ENCODE measurements at places on chromosomes 11 and 22.
A peak's percentile ranks its signal among the peaks of the same experiment; 100 is the strongest.

DNA sequence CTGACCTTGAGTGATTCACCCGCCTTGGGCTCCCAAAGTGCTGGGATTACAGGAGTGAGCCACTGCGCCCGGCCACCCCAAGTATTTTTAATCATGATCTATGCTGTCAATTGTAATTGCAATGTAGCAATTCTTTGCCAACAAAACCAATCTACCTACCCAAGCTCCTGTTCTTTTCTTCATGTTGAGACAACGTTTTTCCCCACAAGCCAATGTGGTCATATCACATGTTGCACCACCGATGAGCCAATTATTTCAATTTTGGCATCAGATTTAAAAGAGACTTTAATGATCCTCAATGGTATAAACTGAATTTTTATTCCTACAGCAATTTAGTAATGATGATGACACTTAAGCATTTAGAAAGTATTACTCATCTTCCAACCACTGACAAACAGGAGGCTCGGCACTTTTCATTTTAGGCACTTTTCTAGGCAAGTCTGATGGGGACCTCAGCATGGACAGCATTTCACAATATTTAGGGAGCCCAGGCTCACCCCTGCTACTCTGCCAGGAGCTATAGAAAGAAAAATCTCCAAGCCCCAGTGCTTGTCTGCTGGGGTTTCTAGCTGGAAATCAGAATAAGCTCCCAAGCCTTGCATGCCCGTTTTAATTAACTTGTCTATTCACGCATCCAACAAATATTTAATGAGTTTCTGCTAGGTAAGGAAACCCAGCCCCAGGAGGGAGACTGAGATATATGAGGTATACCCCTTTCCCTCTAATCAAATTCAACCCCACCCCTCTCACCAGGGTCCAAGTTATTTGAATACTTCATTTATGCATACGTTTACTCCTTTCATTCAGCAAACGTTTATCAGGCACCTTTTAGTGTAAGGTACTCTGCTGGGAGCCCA is 291.4 kb downstream of the ST3GAL4 start:
- DNase-seq, result no peak

DNA sequence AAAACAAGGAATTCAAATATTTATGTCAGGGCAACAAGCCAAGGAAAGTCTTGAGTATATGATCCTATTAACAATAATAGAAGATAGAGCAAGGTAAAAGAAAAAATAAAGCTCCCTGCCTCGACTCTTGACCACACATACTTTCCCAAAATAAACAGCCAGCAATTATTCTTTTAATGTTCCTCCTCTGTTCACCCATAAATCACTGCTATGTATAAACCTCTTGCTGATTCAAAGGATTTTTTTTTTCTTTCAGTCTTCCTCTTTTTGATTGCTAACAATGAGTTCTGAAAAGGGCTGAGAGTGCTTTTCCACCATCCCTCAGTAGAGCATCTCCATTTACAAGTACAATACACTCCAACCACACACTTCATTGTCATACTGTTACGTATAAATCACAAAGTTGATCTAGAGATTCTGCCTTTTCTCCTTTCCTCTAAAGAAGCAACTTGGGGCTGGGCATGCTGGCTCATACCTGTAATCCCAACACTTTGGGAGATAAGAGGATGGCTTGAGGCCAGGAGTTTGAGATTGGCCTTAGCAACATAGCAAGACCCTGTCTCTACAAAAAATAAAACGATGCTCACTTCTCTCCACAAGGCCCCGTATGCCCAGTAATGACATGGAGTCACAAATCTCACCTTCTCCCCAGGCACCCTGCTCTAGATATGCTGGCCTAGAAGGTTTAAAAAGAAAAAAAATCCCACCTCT is 24.0 kb downstream of the RAB30 start:
- DNase-seq, result no peak

DNA sequence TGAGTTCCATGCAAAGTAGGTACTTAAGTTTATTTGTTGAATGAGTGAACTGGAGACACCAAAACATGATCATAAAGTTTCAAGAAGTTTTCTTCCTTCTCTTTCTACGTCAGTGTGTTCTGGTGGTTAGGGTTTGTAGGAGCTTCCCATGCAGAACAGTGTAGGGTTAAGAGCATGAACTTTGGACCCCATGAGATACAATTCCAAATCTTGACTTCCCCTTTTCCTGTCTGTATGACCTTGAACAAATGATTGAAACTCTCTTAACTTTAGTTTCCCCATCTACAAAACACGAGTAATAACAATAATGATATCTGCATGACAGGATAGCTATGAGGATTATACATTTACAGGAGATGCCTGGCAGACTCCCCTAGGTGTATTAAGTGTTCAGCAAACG is 41.0 kb upstream of the TENM4 start:
- peak; percentile 66 for DNase-seq

GRCh38 chr11:63417174-63417852 is 47.7 kb downstream of the SLC22A9 start:
- no peak for DNase-seq

GRCh38 chr11:128222245-128222884 is 365.0 kb downstream of the ETS1 start:
- DNase-seq, result no peak

DNA sequence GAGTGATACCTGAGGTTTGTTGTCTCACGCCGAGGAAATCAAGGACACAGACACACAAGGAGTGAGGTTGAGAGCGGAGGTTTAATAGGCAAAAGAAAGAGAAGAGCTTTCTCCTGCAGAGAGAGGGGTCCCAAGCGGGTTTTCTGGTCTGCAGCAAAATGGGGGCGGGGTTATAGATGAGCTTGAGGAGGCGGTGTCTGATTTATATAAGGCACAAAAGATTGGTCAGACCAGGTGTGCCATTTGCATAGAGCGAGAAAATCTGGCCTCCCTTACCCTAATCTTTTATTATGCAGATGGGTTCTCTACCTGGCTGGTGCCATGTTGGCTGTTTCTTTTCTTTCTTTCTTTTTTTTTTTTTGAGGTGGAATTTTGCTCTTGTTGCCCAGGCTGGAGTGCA is 11.8 kb downstream of the C11orf96 start:
- DNase-seq, result no peak

GRCh38 chr11:71530602-71531001 is 3.5 kb downstream of the KRTAP5-7 start:
- DNase-seq, result no peak

GRCh38 chr11:119935349-119935925 is 202.5 kb downstream of the TRIM29 start:
- no peak for DNase-seq
